ENCODE measurements at places on chromosomes 2 and 18.

DNA sequence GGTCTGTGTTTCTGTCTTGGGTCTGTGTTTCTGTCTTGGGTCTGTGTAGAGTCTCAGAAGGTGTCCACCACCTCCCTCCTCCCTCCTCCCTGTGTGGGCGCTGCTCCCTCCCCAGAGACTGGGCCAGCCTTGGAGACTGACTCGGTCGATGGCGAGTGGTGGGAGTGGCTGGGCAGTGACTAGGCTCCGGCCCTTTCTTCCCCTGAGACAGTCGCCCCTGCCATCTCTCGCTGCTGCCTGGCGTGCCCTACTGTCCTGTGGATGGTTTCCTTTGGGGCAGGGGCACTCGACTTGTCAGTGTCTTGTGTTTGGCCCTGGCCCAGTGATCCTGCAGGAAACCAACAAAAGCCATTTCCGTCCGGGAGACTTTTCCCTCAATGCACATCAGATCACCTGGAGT is 215.8 kb downstream of the NDUFA10 start:
- DNase-seq: no peak

DNA sequence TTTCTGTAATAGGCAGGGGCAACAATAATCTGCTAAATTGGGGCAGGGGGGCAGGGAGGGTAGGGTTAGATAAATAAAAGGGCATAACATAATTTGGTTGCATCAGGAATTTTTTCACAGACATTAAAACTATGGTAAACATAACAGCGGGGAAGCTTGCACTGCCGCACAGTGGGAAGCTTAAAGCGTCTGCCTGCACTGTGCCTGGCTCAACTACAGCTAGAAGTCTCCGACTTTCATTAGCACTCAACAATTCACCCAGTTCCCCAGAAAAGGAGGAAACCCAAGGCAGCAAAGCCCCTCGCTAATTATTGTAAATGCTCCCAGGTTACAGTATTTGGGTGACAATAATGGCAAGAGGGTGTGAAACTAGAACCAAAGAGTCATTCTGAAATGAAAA is 562.9 kb downstream of the ARHGAP15 start:
- DNase-seq: no peak

GRCh38 chr18:59049721-59050660 is 89.7 kb upstream of the SEC11C start:
- DNase-seq: peak; percentile 92

DNA sequence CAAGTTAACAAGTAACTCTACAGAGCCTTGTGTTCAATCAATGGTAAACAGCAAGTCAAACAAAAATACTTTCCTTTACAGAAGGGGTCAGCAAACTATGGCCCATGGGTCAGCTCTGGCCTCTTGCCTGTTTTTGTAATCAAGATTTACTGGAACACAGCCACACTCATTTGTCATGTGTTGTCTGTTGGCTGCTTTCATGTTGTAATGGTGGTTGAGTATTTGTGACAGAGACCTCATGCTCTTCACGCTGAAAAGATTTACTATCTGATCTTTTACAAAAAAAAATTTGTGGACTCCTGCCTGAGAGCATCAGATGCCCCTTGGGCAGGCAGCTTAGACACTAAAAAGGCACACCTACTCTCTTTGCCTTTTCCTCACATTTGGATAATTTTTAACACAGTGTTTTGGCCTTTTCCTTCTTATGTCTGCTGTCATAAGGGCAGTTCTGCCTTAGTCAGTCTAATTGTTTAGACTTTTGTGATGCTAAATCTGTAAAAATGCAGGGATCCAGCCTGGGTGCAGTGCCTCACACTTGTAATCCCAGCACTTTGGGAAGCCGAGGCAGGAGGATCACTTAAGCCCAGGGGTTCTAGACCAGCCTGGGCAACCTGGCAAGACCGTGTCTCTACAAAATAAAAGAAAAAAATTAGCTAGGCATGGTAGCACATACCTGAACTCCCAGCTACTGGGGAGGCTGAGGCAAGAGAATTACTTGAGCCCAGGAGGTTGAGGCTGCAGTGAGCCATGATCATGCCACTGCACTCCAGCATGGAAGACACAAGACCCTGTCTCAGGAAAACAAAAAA is 18.3 kb downstream of the IL1B start:
- DNase-seq: no peak

- DNase-seq: no peak
Measured at GRCh38 chr2:138881126-138881525, 100.9 kb upstream of the NXPH2 start.

GRCh38 chr2:74349889-74350288 is 6.7 kb upstream of the SLC4A5 start:
- no peak for DNase-seq

DNA sequence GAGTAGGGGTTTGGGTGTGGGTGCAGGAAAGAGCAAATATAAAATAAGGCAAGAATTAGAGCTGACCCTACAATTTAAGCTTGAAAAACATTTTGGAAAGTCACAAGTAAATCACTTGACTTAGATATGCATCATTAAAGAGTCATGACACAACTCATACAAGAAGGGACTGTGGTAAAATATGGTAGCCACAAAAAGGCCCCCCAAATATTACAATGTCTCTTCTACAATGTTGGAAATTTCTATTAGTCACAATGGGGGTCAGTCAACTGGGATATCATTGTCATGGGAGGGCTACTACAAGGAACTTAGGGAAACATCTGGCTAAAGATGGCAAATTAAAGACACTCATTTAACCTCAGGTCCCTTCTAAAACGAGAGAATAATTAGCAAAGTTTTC is 15.7 kb upstream of the SERPINB2 start:
- no peak for DNase-seq

DNA sequence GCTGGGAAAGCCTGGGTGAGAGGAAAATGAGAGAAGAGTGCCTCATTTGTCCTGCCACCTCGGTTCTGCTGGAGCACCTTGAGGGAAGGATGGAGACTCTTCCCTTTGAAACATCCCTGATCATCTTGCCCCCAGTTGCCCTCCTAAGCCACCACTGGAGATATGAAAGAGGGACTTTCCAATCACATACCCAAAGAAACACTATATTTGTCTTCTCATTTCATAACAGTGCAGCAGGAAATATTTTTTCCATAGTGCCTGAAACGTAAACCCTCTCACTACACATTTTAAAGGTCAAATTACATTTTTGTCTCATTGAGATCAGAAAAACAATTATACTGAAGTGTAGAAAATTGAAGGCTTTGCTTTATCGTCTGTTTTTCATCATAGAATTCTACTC is 63.3 kb downstream of the KCTD18 start:
- no peak for DNase-seq

GRCh38 chr2:37827911-37828511 is 97.1 kb upstream of the RMDN2 start:
- DNase-seq: no peak

DNA sequence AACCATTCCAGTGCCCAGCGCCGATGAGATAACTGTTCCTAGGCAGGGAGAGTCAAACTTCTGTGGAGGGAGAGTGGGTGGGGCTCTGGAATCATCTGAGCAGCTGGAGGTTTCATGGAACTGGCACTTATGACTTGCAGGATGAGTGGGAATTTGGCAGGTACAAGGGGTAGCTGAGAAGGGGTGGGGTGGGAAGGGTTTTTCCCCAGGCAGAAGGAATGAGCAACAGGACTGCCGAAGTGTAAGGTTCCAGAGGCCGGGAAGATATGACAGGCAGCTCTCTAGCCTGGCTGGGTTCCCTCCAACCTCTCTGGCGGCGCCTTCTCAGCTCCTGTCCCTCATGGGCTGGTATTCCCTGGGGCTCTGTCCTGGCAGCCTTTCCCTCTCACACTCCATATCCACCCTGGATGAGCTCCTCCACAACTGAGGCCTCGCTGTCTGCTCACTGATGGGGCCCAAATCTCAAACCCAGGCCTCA is 2.5 kb upstream of the TET3 start:
- DNase-seq: no peak

GRCh38 chr2:41920812-41921211 is 127.0 kb upstream of the PKDCC start:
- DNase-seq: no peak

GRCh38 chr2:59529726-59530125 is 1023.7 kb downstream of the BCL11A start:
- DNase-seq: peak; percentile 17

DNA sequence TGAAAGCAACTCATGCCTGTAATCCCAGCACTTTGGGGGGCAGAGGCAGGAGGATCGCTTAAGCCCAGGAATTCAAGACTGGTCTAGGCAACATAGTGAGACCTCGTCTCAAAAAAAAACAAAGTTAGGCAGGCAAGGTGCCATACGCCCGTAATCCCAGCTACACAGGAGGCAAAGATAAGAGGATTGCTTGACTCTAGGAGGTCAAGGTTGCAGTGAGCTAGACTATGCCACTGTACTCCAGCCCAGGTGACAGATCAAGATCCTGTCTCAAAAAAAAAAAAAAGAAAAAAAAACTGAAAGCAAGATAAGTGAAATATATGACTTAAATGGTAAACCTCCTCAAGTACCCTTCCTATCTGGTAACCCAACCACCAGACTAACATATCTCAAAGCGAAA is 59.8 kb downstream of the USP34 start:
- no peak for DNase-seq

DNA sequence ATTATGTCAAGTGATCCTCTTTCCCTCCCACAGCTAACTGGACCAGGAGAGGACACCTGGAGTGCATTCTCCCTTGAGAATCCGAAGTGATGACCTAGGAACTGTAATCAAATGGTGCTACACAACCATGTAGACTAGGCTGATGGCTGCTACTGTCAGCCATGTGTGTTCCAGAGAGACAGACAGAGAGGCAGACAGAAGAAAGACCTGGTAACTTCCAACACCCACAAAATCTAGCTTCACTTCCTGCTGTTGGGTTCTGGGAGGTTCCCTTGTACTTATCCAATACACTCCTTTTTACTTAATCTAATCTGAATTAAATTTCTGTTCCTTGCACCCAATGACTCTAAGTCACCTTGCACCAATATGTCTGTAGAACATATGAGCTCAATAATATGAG is 72.3 kb downstream of the AAK1 start:
- DNase-seq: no peak

- DNase-seq: no peak
Measured at GRCh38 chr18:54647176-54647575, 56.1 kb downstream of the DYNAP start.

DNA sequence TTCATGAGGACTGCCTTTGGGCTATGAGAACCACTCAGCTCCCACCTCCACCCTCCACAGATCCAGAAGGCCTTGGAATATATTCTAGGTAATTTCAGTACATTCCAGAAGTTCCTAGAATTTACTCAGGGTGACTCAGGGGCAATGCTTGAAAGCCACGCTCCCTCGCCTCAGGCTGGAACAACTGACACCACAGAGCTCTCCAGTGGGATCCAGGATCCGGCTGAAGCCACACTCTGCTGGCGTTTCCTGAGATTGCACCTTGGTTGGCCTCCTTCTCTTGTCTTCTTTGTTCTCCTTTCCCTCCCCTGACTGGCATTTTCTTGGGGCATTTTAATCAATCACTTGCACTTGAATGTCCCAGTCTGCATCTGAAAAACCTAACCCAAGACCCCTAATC is 92.6 kb upstream of the KCNE4 start:
- no peak for DNase-seq

DNA sequence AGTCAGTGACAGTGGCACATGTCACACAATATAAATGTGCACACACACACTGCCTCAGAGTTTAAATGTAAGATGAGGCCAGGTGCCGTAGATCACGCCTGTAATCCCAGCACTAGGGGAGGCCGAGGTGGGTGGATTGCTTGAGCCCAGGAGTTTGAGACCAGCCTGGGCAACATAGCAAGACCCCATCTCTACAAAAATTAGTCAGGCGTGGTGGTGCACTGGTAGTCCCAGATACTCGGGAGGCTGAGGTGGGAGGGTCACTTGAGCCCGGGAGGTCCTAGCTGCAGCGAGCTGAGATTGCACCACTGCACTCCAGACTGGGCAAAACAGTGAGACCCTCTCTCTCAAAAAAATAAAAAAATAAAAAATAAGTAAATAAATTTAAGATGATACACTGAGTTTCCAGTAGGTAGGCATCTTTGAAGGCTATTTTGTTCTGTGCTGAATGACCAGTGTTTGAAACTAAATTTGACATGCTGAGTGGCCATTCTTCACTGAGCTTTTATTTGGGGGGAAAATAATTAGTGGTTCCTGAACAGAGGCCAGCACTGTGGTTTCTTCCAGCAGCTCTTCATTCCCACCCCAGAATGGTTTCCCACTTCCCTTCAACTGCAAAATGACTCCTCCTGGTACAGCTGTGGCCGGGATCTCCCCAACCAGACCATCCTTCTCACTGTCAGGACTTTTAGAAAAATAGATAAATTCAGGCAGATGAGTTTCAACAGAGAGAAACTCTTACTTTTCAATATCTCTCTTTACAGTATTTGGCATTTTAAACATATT is 44.9 kb downstream of the PSMG2 start:
- DNase-seq: no peak

DNA sequence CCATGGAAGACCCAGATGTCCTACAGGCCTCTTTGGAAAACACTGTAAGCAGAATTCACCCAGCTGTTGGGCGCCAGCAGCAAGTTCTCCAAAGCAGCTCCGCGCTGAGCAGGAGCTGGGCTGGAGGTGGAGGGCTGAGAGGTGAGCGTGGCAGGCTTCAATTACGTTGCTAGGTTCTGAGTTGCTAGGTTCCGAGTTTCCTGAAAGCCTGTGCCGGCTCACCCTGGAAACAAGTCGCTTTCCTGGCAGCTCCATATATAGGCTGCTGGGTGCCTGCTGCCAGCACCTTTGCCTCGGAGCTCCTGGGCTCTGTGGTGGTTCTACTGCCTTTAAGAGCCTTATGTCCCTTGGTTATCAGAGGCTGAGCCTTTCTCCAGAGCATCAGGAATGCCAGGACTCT is 14.4 kb upstream of the EGR4 start:
- no peak for DNase-seq

DNA sequence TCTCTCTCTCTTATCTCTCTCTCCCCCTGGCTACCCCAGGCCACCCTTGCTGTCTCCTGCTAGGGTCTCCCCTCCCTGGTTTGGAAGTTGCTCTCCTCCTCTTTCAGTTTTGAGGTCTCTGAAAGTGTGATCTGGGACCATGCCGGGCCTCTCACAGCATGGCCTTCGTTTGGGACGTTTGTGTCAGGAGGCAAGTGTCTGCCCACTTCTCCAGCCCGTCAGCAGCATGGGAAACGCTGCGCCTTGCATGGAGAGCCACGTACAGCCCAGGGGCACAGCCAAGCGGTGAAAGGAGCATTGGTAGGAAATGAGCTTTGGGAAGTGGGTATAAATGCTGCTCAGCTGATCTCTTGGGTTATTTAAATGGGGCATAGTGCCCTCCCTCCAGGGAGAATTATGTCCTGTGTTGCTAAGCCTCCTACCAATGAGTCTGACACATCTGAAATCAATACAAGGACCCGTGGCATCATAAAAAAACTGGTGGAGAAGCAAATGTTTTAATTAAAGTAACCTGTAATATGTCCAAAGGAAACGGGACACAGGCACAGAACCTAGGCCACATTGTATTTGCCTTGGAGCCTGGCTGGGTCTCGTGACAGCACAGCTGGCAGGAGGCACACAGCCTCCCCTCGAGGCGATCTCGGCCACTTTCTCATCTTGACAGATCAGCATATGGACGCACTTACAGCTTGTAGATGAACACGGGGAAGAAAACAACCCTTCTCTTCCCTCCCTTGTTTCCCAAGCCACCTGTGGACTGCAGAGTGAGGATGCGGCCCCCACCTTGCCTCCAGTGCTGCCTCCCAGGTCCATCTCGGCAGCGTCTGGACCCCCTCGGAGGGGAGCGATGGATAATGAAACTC is 72.7 kb downstream of the SH3RF3 start:
- no peak for DNase-seq
